D721Med (cell line): ENCODE measurements at places on chromosomes 4 and X.
A peak's percentile ranks its signal among the peaks of the same experiment; 100 is the strongest.

GRCh38 chrX:74540635-74541249 is 73.7 kb downstream of the RLIM start:
- no peak for DNase-seq

- no peak for DNase-seq
Observed at GRCh38 chr4:15031993-15032675, 29.9 kb downstream of the CPEB2 start.

GRCh38 chrX:12011075-12011474 is 127.2 kb upstream of the FRMPD4 start:
- no peak for DNase-seq

DNA sequence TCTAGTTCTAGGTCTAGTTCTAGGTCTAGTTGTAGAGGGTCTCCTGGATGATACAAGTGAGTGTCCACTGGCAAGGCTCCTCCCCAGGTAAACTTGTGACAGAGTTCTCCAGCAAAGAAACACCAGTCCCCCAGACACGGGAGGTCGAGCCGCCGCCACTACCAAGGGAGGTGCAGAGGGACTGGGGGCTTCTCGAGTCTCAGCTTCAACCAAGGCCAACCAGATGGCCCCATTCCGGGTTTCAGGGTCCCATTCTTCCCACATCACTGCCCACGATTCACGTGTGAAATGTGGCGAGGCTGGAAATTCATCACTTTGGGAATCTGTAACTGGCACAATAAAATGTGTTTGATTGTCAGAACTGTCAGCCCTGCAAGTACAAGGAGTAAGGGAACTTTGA is 37.5 kb downstream of the TKTL1 start:
- DNase-seq = no peak

DNA sequence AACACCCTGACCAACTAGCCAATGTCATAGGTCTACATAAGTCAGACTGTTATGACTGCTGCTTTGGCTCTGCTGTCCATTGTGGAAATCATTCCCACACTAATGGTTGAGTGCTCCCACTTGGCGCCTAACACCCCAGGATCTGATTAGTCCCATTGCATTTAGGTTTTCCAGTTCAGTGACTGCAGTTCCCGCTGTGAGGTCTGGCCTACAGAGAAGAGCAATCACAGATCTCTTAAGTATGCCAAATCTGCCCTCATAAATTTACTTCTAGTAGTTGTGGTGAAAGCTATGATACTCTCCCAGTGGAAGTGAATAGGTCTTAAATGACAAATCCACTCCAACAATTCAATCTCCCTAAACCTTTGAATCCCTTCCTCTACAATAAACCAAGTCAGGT is 77.3 kb upstream of the IL2 start:
- no peak for DNase-seq

DNA sequence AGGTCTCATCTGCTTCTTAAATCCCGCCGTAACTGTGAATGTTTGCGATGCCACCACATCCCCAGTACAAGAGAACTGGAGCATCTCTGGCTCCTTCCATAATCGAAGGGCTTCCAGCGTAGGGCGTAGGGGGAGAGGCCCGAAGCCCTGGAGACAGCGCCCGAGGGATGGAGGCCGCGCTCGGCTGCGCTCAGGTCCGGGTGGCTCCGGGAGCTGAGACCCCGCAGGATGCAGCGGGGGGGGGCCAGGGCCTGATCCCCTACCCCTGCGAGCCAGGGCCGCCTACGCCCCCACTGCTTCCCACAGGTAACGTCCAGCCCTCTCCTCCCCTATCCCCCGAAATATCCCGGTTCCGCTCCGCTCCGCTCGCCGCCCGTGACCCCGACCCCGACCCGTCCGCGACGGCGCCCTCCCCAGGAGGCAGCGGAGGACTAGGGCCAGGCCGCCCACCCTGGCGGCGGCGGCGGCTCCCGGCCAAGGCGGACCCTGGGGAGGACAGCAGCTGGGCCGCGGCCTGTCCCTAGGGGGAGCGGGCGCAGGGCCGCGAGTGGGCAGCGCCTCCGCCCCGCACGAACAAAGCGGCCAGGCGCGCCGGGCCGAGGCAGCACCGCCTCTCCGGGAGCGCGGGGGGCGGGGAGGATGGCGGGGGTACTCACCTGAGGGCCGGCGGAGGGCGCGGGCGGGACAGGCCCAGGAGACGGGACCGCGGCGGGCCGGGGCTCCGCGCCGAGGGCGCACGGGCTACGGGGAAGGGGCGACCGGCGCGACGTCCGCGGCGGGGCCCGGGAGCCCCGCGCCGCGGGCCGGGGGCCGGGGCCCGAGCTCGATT is 723 bp downstream of the WDFY3 start:
- DNase-seq = peak; percentile 30

DNA sequence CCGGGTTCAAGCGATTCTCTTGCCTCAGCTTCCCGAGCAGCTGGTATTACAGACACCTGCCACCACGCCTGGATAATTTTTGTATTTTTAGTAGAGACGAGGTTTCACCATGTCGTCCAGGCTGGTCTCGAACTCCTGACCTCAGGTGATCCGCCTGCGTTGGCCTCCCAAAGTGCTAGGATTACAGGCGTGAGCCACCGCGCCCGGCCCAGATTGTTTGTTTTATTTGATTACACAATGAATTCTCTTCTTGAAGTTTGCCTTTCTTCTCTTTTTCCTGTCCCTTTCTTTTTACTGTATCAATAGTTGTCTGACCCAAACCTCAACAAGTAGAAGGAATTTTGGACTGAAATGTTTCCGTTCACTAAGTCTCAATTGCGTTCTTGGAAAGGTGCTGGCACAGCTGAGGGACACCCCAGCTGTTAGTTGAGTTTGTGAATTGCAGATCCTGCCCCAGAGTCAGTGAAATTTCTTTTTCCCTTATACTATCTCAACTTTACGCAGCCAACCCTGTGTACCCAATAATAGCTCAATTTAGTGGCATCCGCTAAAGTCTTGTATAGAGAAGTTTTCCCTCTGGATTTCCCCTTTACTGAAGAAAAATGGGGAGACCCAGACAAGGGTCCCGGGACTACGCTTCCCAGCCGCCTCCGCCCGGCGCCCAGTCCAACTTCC is 639 bp upstream of the MTM1 start:
- no peak for DNase-seq

DNA sequence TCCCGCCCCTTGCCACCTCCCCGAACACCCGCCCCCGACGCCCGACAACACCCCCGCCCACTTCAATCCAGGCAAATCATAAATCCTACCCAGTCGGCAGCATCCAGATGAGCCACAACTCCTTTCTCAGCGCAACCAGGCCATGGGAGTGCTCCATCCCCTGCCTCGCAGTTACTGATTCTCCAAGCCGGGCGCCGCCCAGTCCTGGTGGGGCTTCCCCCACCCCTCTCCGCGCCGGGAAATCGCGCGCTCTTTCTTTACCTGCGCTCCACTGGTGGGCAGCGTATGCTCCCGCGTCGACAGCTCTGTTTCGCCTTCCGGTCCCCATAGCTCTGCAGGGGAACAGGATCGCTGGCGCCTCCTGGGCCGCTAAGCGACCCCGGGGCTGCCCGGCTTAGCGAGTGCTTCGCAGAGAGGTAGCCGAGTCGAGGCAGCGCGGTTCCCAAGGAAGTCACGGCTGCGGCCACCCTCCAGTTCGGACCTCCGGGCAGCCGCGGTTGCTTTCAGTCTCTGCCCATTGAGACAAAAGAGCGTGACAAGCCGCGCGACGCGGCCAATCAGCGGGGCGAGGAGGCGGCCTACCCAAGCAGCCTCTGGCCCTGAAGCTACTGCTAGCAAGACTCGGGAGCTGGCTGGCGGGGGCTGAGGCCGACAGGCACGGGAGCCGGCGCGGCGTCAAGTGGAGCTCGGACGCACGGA is 43.7 kb upstream of the TMSB15B start:
- no peak for DNase-seq

GRCh38 chr4:3835527-3836405 is 69.6 kb downstream of the ADRA2C start:
- DNase-seq = no peak
